WTC11 (cell line): ENCODE measurements at places on chromosomes 5 and 9. TPM values are rescaled to one million over a fixed set of nuclear protein-coding genes. Genes with fewer than 3 reads are reported as not detected.

DNA sequence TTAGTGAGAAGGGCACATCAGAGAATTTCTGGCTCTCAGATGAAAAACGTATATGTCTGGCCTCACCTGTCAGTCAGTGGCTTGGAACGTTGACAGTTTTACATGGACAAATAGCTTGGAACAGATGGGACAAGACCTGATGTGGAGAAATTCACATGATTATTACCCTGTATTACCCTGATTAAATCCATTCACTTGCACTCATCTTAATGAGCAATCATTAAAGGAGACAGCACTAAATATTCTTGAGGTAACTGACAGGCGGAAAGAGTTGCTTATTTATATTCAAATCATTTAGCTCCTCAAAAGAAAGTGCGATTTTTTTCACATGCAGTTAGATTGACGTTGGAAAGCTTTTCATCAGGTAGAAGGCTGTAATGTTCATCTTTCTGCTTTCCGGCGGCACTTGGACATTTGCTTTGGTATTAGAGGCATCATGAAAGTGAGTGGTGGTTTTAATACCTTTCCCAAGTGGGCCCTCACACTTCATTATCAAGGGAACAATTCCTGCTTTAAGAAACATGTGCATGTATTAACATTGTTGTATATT lies 11.7 kb upstream of the TAS2R1 start:
- DNase-seq = no peak

TSLP gene
- 0.73 to 1.1 TPM (median 0.87 TPM) in 3 replicates for total RNA-seq

- DNase-seq = no peak
Measured at GRCh38 chr5:133426264-133426663, 186.1 kb downstream of the FSTL4 start.

- no peak for DNase-seq
Measured at GRCh38 chr5:5158472-5158895, 18.4 kb downstream of the ADAMTS16 start.

DNA sequence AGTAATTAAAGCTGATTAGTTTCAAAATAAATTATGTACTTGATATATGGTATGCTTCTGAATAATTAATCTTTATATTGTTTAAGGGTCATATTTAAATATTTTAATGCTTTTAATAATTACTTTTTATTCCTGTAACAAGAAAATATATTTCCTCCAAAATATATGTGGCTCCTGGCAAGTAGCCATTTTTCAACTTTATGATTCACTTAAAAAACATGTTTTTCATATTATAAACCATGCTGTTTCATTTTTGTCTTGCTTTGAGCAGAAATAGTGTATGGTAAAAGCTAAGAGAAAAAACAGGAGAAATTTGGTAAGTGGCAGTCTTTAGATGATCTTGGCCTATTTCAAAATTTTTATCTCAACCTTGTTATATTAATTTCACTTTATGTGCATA lies 14.6 kb downstream of the SPATA9 start:
- no peak for DNase-seq

GPR21 gene
- 0.63 to 0.66 TPM in 2 of 3 replicates, not detected in the other for total RNA-seq

DNA sequence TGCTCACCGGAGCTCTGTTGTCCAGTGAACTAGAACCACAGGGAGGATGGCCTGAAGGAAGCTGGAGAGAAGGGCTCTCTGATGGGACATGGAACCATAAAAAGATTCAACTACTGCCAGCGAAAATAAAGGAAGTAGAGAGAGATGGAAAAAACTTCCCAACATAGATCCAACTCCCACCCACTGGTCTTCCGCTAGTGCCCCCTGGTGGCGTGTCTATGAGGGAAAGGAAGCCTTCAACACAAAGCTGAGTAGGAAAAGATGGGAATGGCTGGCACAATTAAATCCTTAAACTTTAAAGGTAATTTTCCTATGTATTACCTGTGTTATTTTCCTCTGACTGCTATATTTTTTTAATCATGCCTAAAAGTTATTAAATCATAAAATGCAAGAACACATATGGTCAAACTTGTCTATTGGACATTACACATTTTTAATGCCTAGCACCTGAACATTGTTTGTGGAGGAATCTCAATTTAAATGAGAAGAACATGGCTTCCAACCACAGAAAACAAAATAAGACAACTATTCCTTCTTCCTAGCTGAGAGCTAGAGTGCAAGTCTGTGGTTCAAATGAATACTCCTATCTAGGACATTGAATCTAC lies 51.5 kb downstream of the CEP120 start:
- DNase-seq = peak; percentile 75

PCDHGA9 gene
- total RNA-seq = 1.9 to 2.9 TPM (median 2.3 TPM) in 3 replicates

FOXD4L6 gene
- total RNA-seq = not detected in 3 replicates

STARD4 gene
- 48.5 to 56.0 TPM (median 53.8 TPM) in 3 replicates for total RNA-seq

DNA sequence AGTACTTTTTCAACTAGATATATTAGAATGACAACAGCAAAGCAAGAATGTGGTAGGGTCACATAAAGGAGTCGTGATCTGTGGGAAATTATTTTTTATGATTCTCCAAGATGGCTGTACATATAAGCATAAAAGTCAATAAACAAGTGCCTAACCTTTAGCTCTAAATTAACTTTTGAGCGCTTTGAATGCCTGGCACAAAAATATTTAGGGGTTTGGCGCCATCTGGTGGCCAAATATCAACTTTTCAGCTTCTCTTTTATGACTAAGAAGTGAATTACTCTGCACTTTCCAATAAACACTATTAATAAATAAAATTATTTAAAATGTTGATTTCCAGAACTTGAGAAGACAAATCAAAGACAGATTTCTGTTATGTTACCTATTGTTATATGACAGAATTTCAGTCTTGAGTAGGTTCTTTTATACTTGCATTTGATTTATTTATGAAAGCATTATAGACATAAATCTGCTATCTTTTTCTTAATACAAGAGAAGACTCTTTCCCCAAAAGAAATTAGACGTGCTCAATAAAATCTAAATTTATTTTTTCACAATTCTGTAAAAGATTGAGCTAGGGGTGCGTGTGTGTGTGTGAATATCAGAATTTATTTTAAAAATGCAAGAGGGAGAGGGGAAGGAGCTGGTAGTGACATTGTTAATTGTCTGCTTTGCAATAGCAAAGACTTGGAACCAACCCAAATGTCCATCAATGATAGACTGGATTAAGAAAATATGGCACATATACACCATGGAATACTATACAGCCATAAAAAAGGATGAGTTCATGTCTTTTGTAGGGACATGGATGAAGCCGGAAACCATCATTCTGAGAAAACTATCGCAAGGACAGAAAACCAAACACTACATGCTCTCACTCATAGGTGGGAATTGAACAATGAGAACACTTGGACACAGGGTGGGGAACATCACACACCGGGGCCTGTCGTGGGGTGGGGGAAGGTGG lies 36.7 kb upstream of the ARRDC3 start:
- peak; percentile 60 for DNase-seq

DNA sequence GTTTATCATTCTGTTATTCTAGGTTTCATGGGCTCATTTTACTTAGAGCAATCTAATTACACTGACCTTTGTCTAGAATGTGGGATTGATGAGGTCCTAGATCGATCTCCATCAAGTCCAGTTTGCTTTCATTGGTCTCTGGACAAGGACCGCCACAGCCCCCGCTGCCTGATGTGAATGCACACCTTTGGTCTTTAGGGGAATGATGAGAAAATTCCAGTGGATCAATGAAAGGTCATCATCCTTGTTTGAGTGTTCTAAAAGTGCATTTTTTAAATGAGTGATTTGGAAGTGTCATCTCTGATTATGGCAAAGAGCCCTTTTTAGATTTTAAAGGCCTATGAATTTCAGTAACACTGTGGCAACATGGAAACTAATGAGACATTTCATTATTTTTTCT lies 2.2 kb upstream of the ANKH start:
- DNase-seq = no peak

TXNDC8 gene
- total RNA-seq = not detected in 3 replicates

DNA sequence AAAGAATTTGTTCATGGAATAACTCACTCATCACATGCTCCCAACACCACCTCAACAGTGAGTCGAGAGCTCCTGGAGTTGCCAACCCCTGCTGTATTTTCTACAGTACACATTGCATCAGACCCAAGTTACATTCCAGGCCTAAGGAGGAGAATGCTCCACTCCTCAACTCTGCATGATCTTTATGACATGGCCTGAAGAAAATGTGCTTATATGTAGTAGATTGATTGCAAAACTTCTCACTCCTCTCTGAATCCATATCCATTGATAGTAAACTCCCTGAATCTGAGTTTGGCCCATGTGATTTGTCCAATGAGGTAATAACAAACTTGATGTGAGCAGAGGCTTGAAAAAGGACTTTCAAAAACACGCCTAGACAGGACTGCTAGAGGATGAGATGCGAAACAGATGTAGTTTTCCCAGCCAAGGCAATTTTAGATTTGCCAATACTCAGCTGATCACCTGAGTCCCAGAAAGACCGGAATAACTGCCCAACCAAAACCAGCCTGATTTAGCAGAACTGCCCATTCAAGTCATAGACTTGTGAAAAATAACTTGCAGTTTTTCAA lies 29.0 kb upstream of the PAPPA start:
- DNase-seq = no peak

GRCh38 chr5:151660616-151661495 lies 25.9 kb downstream of the SPARC start:
- DNase-seq = no peak

GRCh38 chr9:137064027-137064879 lies 6.1 kb downstream of the SAPCD2 start:
- peak; percentile 84 for DNase-seq

GPR151 gene
- total RNA-seq = not detected in 3 replicates

GRCh38 chr5:172902497-172903472 lies 56.4 kb upstream of the RPL26L1 start:
- DNase-seq = peak; percentile 64

DNA sequence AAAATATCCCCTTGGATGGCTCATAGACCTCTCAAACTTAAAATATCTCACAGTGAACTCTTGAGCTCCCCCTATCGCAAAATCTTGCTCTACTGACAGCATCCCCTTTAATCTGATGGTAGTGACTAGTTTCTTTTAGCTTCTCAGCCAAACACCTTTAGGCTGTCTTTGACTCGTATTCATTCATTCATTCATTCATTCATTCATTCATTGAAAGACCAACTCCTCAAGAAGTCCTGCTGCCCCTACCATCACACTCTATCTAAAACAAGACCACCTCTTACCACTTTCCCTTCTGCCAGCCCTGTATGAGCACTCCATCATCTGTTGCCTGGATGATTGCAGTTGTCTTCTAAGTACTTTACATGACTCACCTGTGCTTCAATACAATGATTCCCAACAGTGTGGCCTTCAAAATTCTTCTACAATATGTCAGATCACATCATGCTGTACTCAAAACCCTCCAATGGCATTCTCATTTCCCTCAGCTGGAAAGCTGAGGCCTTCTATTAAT lies 46.8 kb downstream of the ITGA2 start:
- no peak for DNase-seq

F2RL2 gene
- total RNA-seq = 0.11 TPM in 1 of 3 replicates, not detected in the others

GRCh38 chr5:160605266-160605665 lies 183.6 kb downstream of the PTTG1 start:
- no peak for DNase-seq

DNA sequence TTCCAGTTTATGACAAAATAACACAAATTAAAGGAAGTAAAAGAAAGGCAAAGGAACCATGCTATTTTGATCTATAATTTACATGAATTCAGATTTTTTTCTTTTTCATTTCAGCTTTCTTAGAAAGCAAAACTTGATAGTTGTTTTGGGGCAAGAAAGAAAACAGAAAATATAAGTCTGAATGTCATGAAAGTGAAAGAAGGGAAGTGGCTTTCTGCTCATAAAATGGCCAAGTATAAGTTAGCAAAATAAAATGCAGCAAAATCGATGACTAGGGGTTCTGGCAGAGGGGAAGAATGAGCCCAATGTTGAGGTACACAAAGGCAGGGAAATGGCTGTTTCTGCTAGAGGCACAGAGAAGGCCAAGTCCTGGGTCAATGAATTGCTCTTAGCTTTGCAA lies 3.0 kb upstream of the IFNW1 start:
- DNase-seq = no peak

TAF11L5 gene
- total RNA-seq = not detected in 3 replicates

DNA sequence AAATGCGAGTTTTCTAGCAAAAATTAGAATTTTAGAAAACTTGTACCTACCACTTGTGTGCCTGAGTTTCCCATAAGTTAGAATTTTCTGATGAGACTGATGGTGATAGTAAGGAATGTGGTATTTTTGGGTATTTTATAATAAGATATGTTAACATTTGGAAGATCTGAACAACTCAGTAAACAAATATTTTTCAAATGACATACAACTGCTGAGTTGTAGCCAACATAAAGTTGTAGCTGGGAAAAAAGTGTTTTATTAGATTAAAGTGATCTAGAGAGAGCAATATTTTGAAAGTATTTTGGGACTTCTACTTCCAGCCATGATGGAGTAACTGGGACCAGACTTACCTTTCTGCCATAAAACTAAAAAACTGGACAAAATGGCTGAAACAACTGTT lies 37.9 kb downstream of the GEMIN5 start:
- no peak for DNase-seq

- no peak for DNase-seq
Measured at GRCh38 chr5:111461934-111462333, 50.4 kb downstream of the STARD4 start.

PPP3R2 gene
- not detected in 3 replicates for total RNA-seq

GRCh38 chr5:163379298-163380155 lies 57.9 kb upstream of the CCNG1 start:
- no peak for DNase-seq

DNA sequence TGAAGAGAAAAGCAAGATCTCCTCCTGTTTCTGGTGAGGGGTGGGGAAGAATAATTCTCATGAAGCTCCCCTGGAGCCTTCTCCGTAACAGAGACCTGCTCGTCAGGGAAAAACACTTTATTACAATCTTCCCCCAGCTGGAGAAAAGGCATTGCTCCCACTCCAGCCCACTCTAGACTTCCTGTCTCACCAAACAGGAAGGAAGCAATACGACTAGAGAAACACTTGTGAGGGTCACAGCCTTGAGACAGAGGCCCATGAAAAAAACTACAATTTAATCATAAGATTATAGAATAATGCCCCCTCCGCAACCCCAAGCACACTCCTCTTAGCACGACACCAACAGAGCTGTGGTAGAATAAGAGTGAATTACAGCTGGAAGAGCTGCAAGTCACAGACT lies 197.2 kb upstream of the S1PR3 start:
- no peak for DNase-seq

RNF183 gene
- total RNA-seq = 0.17 to 0.25 TPM (median 0.25 TPM) in 3 replicates

DNA sequence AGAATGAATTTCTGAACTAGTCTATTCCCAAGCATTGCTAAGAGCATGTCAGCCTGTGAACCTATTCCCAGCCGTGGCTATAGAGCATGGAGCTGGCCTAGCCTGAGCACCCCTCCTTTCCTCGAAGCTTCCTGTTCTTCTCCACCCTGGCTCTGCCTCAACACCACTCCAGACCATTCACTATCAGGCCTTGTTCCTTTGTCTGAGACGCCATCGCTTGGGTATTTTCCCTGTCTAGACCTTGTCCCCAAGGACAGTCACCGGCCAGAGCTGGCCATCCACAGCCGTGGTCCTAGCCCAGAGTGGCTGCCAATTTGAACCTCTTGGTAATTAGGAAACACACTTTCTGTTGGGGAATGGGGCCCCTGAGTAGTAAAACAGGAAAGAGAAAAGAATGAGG lies 105.8 kb downstream of the LIFR start:
- no peak for DNase-seq

- no peak for DNase-seq
Measured at GRCh38 chr5:140881889-140882590, at the start of gene PCDHA13. Gene PCDHA13, plus strand, starts transcription at chr5:140882124. Its CDS starts 145 bp downstream, at chr5:140882269.
